ENCODE measurements at places on chromosomes 11 and 22. TPM values are rescaled to one million over a fixed set of nuclear protein-coding genes. Genes with fewer than 3 reads are reported as not detected.

CCDC73 gene
- total RNA-seq = not detected

KRTAP5-1 gene
- total RNA-seq = not detected

HSD17B12 gene
- 107 TPM for total RNA-seq

NCF4 gene
- 0.23 TPM for total RNA-seq

DHCR7 gene
- 34.9 TPM for total RNA-seq

C11orf97 gene
- total RNA-seq = not detected

Measured in Daoy (cell line).